ENCODE measurements at places on chromosomes 4 and X.

DNA sequence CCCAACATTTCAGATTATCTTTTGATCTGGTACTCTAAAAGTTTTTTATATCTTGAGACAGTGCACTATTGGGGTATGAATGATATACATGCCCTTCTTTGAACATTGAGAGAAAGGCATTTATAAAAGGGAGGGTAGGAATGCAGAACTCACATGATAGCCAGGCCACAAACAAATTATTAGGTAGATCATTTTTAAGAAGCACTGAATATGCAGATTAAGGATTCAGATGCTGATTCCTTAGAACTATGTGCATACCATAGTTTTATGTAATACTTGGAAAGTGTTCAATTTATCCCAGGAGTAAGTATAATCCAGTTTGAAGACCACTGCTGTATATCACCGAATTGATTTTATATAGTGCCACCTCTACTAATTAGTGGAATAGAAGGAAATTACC lies 18.6 kb downstream of the CEP135 start:
- DNase-seq, result no peak

GRCh38 chr4:20017070-20017776 lies 234.5 kb upstream of the SLIT2 start:
- DNase-seq, result no peak

DNA sequence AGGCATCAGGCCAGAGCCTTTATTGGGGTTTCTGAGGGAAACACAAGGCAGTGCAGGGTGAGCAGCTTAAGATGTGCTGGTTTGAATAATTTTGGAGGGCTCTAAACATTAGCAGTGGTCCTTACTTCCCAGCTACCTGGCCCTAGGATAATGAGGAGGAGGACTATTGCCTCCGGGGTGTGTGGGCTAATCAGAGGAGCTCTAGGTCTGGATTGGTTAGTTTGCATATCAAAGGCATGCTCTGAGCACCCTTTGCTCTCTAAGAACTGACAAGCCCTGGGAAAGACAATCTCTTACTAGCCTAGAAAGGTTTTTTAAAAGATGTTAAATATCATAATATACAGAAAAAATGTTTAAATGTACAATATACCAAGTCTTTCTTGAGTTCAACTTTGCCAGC lies 58.4 kb downstream of the RXFP1 start:
- no peak for DNase-seq

DNA sequence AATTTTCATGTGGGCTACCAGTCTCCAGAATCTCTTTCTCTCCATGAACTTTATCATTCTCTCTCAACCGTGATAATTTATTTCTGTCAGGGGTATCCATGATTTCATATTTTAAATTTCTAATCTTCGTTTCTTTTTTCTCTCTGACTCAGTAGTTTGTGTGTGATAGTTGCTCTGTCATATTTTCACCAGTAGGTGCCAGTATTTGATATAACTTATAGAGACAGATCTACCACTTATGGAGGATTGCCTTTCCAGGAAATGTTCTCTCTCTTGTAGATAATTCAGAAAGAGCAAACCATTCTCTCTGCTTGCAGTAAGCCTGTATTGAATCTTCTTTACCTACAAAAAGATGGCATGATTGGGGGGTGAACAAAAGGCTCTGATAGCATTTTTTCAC lies 79.3 kb upstream of the DYNLT3 start:
- peak; percentile 16 for DNase-seq

DNA sequence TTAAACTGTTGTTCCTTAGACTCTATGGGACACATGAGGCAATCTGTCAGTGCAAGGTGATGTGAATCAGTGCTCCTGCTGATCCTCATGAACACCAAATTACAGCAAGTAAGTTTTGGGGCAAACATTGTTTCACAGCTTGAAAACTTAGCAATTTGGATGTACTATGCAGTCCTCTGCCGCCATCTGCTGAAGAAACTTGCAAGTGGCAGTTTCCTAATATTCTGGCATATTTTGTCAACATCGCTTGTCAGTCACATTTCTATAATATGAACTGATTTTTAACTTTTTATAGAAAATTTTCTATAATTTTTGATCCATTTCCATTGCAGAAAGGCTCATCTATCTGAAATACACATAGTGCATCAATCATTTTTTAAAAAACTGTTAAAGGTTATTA lies 56.3 kb downstream of the ZAR1 start:
- DNase-seq, result peak; percentile 13

GRCh38 chr4:107654694-107655093 lies 65.3 kb downstream of the PAPSS1 start:
- DNase-seq, result no peak

DNA sequence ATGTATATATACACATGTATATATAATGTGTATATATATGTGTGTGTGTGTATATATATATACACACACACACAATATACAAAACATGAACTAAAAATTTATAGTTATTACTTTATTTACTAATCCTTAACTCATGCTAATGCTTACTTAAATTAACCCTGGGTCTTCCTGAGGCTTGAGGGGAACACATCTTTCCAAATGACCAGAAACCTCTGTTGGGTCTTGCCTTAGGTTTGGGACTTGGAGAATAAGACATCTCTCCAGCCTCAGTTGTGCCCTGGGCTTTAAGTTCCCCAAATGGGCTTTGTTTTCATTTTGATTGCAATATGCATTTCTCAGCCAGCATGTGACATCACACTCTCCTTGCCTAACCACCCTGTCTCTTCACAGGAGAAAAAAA lies 7.7 kb downstream of the GEMIN8 start:
- no peak for DNase-seq

DNA sequence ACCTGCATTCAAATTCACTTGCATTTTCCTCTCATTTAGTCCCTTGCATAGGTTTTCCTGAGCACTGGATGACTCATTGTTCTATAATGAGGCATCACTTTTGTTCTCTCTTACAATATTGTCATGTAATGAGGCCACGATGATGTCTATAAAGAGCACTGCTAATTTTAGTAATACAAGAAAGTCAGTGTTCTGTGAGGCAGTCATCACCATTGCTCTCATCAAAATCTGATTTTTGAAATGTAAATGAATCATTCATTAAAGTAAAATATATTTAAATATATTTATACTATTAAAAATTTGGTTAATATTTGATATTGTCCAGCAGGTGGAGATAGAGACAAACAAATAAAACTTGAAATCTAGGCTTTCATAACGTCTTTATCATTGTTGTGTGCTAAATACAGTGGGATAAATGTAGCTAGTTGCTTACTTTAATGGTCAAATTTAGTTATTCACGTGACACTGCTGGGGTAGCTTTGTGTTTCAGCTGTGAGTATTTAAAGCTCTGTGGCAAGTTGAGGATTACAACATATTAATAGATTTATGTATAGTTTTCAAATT lies 15.4 kb downstream of the HMGB2 start:
- peak; percentile 46 for DNase-seq

GRCh38 chrX:136205882-136206380 lies 45.3 kb downstream of the MAP7D3 start:
- DNase-seq, result no peak

DNA sequence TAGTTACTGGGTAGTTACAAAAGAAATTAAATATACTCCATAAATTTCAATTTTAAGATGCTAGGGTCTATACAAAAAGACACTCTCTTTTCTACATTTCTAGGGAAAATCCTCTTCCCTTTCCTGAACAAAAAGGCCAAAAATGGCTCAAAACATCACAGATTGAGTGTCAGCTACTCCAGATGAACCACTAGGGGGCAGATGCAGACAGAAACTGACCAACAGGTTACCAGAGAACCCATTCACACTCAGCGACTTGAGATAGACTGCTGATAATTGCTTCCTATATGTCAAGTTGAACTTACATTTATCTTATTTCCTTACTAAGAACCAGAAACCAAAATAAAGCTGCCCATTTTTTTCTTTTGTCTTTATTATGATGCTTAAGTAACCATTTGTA lies 83.4 kb upstream of the MID1IP1 start:
- DNase-seq, result peak; percentile 0

DNA sequence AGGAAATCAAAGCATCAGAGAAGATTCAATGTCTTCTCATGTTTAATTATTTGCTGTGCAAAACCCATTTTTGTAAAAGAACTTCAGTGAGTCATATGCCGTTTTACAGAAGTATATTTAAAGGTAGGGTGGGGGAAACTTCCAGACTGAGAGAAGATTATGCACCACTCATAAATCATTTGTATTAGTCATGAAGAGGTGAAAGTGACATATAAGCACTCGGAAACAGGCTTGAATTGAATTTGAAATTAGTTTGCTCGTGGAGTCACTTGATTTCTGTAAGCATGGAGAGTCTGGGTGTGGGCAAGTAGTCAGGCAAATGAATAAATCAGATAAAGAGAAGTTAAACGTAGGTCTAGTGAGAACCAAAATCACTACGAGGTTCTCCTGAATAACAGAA lies 335.1 kb downstream of the ANK2 start:
- DNase-seq, result no peak

DNA sequence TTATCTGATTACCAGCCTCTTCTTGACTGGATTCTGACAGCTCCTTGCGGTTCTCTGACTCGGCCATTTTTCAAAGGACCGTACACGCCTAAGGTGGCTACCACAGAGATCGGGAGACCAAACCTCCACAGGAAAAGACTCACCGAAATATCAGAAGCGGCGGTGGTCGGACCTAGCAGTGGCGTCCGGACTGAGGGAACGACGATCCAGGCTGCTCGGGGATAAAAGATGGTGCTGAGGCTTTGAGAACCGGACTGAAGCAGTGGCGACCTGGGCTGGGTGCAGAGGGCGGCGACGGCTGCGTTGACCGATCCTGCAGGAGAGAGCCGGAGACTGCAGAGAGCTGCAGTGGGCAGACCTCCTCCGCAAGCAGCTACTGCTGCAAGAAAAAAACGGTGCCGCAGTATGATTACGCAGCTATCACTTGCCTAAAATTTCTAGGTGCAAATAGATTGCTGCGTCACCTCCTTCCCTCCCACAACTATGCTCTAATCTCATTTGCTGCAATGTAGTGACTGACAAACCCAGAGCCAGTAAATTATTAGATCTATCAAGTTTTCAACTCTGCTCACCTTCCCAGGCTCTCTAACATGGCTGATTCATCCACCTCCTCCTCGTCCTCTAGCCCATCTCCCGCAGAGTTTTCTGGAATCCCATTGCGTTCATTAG lies at the start of gene NAP1L2:
Gene NAP1L2 (minus strand): TSS at position 426 of the 669 bp plus-strand sequence. CDS start 359 bp downstream, at position 67.
- peak; percentile 72 for DNase-seq

DNA sequence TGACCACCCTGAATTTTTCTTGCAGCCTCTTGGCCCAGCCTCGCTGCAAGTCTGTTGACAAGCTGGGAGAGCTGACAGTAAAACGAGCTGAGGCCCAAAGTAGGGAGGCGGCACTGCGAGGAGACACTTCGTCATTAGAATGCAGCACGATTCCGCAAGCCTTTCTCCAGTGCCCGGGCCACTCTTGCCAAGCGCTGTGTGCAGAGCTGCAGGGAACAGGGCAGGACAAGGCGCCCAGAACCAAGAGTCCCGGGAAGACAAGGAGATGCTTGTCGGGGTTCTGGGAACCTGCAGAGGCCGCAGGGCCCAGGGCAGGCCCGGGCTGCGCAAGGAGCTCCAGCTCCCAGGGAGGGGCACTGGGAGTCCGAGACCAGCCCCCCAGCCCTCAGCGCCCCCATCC lies 187.1 kb downstream of the BCOR start:
- DNase-seq, result no peak

- DNase-seq, result no peak
These were observed 68.0 kb upstream of the MSX1 start for GRCh38 chr4:4791299-4792111.

- no peak for DNase-seq
These were observed 973.7 kb upstream of the AGA start for GRCh38 chr4:178415925-178416324.

DNA sequence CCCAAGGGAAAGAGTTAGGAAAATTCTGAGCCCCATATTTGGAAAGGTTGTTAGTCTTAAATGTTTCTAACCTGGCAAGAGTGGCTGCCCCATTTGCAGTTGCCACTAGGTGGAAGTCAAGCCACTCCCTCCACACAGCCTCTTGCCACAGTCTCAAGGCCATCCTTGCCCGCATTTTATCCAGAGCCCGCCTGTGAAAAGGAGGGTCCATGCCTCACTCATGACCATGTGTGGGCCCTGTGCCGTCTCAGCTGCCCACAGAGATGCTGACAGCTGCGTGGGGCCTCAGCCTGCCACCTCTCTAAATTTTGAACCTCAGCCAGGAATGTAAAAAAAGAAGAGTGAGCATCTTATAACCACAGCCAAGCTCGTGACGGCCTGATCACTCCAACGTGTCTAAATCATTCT lies 201.5 kb upstream of the FAM241A start:
- DNase-seq, result no peak

DNA sequence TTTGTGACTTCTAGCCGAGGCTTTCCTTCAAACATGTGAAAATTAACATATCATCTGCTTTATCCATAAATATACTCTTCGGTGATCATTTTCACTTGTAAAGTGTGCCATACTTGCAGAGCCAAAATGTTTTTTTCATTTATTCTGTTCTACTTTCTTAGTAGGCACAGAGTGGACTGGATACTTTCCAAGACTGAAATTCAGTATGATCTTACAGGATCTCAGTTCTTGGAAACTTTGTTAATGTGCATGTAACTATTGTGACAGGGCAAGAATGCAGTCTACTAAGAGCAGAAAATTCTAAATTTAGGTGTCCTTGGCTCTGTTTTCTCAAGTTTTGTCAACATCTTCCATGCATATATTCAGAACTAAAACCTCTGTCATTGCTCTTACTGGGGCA lies 284.9 kb downstream of the TEX13A start:
- DNase-seq, result no peak

DNA sequence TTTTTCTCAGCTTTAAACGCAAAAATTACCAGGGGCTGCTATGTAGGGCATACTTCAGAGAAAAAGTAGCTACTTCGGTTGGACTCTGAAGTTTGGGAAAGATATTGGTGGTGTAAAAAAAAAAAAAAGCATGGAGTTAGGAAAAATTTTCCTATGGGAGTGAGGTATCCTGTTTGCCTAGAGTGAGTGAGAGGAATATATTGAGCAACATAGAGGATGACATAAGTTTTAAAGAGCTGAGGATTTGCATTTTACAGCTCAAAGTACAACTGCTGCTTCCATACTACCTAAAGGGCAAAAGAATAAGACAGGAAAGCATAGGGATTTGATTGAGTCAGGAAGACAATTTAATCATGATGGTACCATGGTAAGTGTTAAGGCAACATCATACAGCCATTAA lies 7.3 kb downstream of the GPRASP1 start:
- DNase-seq, result no peak

GRCh38 chr4:157099506-157099905 lies 23.6 kb downstream of the GLRB start:
- DNase-seq, result no peak

DNA sequence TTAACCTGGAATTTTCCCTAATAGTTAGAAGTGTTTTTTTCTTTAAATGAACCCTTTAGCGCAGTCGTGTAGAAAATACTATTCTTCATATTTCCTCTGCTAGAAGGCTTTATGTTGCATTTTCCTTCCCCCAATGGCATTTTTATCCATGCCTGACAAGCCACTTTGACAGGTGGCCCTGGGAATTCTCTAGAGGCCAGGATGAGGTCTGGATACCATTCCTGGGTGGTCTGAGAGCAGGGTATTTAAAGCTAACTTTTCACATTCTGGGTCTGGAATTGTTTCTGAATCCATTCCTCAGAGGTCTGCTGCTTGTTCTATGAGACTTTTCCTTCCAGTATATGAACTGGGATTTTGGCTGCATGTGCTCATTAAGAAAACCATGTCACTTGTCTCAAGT lies 31.2 kb upstream of the PDGFRA start:
- DNase-seq, result no peak

All from CD4-positive, alpha-beta T cell treated with Interleukin-4 for 4 hours (primary cell).